ENCODE measurements at places on chromosomes 5 and 9.
A peak's percentile ranks its signal among the peaks of the same experiment; 100 is the strongest.

DNA sequence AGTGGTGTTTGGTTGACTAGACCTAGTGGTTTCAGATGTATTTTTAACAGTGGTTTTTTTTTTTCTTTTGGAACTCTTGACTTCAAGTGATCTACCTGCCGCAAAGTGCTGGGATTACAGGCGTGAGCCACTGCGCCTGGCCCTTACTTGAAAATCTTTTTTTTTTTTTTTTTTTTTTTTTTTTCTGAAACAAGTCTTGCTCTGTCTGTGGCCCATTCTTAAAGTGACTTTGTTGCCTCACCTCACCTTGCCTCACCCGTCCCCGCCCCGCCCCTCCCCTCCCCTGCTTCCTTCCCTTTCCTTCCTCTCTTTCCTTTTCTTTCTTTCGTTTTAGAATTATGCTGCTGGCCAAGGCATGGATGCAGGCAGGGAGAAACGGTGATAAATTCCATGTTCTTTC, 26.0 kb downstream of the GPBP1 start:
- DNase-seq, result no peak

DNA sequence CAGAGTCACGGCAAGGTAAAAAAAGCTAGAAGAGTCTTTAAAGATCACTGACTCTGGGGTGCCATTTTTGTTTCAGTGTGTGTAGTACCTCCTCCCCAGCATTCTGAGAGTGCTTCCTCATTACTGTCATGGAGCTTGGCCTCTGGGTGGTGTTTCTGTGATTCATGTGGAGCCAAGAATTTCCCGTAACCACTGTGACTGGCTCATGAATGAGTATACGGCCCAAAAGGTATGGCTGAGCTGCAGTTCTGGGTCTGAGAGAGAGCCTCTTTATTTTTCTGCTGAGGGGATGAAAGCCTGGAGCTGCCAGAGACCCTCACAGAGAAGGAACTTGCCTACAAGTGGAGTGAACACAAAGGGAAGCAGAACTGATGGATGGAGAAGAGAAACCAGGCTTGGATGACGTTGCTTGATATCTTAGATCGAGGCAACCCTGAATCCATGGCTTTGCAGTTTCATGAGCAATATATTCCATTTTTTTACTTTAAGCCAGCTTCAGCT, 85.6 kb downstream of the PTTG1 start:
- DNase-seq, result peak; percentile 76

DNA sequence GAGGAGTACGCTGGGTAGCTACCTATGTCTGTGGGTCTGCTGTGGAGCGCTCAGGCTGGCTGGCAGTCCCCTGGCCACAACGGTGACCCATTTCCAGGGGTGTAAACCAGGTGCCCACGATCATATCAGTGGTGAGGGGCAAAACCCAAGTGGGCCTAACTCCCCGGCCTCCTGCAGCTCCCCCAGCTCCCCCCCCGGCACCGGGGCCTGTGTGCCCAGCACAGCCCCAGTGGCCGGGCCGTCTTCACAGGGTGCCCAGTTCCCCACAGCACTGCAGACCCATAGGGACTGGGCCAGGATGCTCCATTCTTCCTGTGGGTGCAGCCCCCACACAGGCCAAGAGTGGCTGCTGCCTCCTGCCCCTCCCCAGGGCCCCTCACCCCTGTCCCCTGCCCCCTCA, 958 bp upstream of the LCN8 start:
- DNase-seq, result no peak

DNA sequence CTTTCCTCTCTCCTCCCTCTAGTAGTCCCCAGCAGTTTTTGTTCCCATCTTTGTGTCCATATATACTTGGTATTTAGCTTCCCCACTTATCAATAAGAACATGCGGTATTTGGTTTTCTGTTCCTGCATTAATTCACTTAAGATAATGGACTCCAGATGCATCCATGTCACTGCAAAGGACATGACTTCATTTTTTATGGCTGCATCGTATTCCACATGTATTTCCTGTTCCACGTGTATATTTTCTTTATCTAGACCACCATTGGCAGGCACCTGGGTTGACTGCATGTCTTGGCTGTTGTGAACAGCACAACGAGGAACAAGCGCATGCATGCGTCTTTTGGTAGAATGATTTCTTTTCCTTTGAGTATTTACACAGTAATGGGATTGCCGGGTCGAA, 6.2 kb downstream of the ZNF79 start:
- DNase-seq, result no peak

DNA sequence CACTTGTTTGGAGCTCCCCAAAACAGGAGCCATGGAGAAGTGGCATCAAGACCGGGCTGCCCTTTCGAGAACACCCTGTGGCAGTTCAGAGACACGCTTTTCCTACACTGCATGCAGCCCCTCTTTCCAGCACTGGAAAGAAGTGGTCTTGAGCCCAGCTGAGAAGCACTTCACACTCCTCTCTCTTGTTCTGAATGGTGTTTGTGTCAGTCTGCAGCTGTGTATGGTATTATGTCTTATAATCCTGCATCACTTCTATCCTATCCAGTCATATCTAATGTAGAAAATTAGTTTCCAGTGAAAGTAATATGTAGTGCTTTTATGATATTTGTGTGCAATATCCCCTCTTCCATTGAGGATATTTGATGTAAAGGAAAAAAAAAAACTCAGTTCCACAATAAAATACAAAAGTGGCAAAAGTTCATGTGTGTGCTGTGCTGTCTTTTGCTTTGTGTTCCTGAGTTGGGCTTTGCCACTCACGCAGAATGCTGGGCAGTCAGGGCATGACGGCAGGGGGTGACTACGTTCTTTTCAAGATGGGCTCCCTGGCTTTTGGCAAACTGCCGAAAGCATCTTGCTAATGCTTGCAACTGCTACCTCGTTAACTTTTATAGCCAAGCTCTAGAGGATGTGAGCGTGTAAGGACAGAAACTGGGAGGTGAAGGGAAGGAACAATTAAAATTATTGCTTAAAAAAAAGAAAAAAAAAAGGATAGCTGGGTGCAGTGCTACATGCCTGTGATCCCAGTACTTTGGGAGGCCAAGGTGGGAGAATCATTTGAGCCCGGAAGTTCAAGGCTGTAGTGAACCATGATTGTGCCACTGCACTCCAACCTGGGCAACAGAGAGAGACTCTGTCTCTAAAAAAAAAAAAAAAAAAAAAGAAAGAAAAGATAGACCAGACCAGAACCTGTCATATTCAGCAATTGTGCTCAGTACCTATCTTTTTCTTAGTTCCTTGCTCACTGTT, 102.2 kb downstream of the MAP1B start:
- no peak for DNase-seq

DNA sequence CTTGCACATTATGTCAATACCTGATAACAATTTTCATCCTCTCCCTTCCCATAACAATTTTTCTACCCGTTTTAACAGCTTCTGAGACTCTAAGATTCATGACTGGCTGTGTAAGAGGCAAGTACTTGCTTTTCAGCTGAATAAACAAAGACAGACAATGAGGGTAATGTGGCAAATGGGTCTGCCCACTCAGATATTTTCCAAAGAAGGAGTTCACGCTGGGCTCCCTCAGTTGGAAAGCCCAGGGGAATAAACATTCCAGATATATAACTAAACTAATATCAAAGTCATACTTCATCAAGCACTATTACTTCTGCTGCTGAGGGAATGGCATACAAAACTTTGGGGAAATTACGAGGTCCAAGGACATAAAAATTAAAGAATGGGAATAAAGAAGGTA, 24.4 kb downstream of the MEGF9 start:
- DNase-seq, result peak; percentile 64

DNA sequence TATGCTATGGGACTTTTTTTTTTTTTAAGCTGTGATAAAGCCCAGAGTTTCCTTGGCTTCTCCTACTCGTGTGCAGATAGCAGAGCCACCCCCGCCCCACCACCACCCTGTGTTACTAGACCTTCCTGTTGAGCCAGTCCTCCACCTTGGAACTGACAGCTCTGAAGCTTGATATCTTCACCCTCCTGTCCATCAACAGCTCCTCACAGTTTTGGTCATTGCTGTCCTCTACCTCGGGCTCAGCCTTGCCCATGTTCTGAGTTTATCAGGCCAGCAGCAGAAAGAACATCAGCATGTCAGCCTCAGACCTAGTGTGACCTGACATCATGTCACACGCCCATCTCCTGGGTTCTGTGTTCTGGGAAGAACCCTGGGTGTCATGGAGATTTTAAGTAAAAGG, 167.1 kb upstream of the RAI14 start:
- no peak for DNase-seq

DNA sequence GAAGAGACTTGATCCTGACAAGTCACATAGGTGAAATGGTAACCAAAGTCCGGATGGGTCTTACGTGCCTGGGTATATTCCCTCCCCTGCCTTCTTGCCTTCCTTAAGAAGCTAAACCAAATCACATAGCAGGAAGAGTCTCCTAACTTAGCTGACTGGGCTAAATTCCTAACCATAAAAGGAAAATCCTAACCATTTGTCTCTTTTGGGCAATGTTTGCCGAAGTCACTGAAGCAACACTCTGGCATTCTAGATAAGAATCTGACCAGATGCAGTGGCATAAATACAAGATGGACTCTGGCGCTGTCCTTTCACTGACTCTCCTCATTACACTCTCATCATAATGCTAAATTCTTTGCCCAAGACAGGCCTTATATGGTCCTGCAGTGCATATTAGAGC, 625.5 kb upstream of the RORB start:
- DNase-seq, result no peak

GRCh38 chr9:131029574-131029952, 20.6 kb downstream of the LAMC3 start:
- DNase-seq, result no peak

DNA sequence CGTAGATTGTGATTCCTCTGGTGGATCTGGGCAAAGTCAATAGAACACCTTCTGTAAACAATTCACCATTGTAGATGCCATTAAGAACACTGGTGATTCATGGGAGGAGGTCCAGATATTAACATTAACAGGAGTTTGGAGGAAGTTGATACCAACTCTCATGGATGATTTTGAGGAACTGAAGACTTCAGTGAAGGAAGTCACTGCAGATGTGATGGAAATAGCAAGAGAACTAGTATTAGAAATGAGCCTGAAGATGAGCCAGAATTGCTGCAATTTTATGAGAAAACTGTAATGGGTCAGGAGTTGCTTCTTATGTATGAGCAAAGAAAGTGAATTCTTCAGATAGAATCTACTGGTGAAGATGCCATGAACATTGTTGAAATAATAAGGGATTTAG, 26.9 kb downstream of the TCERG1 start:
- DNase-seq, result no peak

GRCh38 chr9:91291866-91292265, 69.9 kb downstream of the AUH start:
- DNase-seq, result no peak

DNA sequence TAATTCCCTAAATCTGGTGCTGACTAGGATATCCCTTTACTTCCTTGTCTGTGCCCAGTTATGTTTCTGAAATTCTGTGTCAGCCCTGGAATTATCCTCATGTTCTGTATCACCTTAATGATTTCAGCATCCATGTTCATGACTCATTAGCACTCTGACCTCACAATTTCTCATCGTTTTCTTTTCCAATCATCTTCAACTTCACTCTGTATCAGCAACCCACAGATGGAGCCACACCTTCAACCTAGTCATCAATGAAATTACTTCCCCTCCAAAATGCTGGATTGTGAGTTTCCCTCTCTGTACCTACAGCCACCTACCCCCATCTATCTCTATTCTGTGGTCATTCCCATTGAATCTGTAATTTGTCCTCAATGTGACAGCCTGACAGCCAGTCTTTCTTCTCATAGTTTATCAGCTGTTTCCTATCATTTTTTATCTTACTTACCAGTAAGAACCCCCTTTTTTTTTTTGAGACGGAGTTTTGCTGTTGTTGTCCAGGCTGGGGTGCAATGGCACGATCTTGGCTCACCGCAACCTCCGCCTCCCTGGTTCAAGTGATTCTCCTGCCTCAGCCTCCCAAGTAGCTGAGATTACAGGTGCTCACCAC, 3.1 kb upstream of the IL6ST start:
- DNase-seq, result peak; percentile 30

DNA sequence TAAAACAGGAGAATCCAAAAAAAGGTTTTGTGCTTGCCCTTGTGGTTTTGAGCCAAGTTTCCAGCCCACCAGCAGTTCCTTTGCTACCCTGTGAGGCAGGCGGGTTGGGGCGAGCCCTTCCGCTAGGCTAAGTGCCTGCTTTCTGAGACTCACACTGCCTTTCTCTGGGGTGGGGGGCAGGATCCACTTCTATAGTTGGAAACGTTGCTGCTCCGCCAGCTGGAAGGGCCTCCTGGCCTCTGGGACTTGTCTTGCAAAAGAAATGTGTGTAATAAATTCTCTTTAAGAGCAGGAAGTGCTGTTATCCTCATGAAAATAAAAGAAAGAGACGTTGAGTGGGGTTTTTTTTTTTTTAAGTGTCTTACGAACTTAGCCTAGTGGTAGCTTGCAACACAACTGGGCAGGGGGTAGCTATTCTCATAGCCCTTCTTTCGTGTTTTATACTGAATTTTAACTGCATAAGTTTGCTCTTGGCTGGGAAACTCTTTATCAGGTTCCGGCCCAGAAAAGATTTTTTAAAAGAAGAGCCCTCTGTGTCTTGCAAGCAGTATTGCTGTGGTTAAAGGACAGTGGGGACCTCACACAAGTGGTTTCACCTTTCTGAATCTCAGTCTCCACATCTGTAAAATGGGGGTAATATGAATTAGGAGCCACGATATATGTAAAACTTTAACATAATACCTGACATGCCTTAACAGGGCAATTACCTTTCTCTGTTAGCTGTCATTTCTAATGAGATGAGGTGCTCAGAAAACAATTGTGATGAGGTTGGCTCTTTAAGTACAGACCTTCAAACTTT, 19.8 kb downstream of the JADE2 start:
- no peak for DNase-seq

- no peak for DNase-seq
Observed at GRCh38 chr9:69970001-69970533, 73.6 kb upstream of the MAMDC2 start.

DNA sequence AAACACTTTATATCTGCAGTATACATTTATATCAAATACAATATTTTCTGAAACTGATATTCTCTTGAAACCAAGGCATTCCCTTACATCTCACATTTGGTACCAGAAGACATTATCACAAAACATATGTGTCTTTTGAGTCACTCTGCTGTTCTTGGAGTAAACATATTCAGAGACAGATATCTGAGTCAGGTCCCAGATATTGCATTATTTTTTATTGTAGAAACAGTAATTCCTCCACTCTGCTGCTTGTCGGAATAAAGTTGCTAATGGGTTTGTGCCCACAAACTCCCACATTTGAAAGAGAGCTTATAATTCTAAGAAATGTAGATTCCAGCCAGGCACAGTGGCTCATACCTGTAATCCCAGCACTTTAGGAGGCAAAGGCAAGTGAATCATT, 261.1 kb upstream of the DAPK1 start:
- DNase-seq, result no peak

DNA sequence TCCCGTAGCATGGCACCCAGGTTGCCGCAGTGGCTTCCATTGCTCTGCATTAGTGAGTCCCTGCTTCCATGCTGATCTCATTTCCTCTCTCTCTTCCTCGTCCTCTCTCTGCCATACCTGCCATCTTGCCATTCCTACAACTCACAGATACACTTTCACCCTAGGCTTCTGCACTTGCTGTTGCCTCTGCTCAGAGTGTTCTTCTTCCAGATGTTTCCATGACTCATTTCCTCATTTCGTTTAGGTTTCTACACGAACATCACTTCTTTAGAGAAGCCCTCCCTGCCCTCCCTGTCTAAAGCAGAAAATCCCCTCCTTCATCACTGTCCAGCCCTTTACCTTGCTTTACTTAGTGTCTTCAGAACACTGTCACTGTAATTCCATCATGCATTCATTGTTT, 115.2 kb upstream of the WWC1 start:
- DNase-seq, result no peak

- DNase-seq, result no peak
Observed at GRCh38 chr9:93597871-93598646, 21.7 kb downstream of the PHF2 start.

Measured in brain microvascular endothelial cell (primary cell).